ENCODE measurements at places on chromosomes 16 and 17.
A peak's percentile ranks its signal among the peaks of the same experiment; 100 is the strongest.

DNA sequence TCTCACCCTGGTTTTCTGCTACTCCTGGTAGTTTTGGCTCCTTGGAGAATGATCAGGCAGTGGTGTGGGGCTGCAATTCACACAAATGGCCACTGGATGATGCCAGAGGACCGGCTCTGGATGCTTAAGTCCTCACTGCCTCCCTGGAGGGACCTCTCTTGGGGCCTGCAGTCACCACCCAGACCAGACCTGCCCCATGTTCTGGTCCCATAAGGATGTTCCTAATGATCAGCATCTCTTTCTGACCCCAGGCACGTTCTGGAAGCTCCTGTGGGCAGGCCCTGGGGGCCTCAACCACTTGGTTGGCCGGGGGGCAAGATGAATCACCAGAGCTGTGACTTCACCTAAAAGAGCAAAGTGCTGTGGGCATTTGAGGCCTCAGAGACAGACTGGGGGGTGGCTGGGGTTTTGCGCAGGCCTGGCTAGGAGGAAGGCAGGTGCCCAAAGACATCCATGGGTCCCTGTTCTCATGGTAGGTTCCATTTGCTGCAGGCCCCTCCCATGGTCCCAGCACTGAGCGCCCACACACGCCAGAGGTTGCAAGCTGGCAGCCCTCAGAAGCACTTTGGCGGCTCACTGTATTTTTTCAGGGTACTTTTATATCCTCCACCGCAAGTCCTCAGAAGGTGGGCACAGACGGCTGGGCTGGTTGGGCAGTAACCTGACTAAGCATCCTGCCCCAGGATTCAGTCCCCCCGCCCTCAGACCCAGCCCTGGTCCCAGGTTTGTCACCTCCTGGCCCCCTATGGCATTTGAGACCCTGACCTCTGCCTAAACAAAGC lies 53.2 kb downstream of the NT5M start:
- DNase-seq: peak; percentile 71

DNA sequence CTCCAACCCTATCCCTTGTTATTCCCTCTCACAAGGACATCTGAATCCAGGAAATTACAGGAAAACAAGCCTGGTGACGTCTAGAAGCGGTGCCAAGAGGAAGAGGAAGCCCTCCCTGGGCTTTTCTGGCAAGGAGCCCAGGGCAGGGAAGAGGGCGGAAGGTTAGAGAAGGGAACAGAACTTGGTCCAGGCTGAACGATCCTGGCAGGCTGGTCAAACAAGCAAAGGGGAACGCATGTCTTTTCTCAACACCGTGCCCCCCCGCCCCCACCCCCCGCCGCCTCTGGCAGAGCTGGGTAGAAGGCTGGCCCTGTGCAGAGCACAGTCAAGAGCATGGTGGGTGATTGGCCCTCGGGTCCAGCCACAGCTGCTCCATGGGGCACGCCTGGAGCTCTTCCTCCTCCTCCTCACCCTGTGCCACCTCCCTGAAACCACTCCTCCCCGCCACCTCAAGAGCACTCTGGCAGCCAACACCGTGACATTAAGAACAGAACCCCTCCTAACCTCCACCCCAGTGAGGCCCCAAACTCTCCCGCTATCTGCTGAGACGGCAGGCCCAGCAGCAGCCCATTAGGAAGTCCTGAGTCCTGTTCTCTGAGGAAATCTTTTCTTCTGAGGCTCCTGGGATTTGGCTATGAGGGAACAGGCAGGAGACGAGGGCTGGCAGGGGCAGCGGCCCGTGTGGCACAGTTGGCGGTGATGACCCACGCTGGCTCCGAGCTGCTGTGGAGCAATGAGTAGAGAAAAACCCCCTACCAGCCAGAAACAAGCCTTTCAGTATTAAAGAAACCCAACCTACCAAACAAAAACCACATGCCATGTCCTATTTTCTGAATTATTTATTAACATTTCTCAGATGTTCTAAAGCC lies 7.3 kb downstream of the C16orf86 start:
- no peak for DNase-seq

GRCh38 chr17:16003841-16004240 lies 4.2 kb downstream of the TTC19 start:
- DNase-seq: no peak

DNA sequence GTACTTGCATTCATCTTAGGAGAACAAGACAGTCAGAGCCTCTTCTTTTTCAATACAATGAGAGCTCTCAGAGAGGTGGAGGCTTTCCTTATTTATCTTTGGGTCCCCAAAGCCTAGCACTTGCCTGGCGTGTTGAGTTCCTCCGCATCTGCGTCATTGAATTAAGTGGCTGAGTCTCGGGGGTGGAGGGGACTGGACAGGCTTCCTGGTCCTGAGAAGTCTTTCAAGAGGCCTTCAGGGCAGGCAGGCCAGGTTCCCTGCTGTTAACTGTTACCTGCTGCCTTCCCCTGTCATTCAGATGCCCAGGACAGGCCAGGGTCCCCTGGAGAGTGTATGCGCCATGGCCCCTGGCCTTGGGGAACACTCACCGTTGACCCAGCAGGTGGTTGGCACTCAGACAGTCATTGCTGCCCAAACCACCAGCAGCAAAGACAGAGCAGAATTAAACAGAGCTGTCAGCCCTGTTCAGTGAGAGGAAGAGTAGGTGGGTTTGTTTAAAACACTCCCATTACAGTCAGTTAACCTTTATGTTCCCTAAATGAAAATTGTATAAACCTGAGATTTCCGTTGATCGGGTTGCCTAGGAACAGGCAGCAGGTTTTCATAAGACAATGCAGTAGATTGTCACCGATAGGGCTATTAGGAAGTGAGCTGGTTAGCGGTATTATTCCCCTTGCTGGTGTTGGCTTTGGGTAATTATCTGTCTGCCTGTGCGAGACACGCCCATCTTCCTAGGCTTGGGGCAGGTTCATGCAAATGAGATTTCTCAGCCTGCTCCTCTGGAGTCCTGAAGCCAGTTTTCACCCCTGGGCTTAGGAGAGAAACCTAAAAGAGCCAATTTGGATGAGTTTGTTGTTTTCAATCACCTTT lies 132.7 kb downstream of the CCDC182 start:
- DNase-seq: peak; percentile 25

DNA sequence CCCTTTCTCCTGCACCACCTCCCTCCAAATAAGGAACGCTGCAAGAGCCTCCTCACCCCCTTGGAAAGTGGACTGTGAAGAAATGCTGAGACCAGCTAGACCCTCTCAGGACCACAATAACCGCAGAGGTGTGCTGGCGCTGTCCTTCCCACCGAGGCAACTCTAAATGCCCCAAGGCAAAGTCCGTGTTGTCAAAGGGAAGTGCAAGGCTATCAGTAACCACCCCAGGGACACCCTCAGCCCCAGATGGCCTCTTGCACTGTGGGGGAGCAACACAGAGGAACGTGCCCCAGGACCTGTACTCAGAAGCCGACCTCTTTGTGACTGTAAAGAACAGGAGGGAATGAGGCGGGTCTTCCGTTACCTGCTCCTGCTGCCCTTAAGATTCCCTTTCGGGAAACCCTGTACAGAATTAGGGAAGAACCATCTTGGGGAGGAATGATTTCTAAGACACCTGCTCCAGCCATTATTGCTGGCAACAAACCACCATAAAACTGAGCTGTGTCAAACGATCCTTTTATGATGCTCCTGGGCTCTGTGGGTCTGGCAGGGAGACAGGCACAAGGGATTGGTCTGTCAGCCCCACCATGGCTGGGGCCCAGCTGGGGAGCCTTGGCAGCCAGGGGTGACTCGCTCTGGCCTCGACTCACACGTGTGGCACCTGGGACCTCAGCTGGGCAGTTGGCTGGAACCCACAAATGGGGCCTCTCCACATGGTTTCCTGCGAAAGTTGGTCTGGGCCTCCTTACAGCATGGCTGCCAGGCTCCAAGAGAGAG lies 14.6 kb upstream of the MED9 start:
- DNase-seq: no peak

GRCh38 chr16:18003033-18003432 lies 333.5 kb downstream of the NPIPA8 start:
- DNase-seq: no peak

- no peak for DNase-seq
Measured at GRCh38 chr17:79305768-79306423, 231.3 kb downstream of the ENGASE start.

DNA sequence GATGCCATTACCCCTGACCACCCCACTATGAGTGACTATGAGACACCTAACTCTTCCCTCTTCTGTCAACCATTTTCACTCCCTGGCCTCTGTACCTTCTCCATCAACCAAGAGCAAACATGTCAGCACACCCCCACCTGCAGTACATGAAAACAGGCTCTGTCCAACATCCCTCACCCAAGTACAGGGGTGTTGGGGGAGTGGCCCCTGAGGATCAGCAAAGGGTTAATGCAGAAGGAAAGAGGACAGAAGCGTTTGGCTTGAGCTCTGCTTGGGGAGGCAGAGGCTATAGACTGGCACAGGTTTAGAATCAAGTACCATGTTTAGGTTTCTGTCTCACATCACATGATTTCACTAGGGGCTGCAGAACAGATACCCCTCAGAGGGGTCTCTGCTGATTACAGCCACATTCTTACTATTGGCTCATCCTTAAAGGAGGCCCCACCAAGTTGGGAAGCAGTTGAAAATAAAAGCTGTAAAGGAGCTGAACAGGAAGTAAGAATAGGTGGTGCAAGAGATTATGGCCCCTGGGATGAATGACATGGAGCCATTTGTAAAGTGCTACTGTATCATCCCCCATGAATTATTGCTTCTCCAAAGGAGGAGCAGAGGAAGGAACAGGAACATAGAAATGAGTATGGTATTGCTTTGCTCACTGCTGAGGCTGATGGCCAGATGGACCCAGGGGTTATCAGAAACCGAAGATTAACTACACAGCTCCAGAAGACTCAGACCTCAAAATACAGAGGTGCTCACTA lies 2.4 kb upstream of the PSMC3IP start:
- DNase-seq: no peak

GRCh38 chr17:45785480-45786193 lies 1.5 kb downstream of the CRHR1 start:
- no peak for DNase-seq

GRCh38 chr17:33145941-33146340 lies 147.2 kb downstream of the ASIC2 start:
- no peak for DNase-seq

DNA sequence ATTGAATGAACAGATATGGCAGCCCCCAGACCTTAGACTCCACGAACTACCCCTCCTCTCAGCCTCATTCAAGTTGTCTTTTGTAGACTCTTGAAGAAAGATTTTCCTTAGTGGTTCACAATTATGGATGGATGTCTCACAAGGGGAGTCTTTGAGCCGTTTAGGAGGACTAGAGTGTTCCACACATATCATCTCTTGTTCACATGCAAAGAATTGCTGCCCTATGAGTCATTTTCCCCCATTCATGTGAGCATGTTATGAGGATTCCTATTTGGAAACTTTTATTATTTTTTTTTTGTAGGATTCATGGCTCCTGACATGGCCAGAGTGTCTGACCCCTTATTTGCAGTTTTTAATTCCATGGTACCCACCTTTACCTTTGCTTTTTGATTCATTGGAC lies 237.1 kb downstream of the SHISA9 start:
- DNase-seq: no peak

- no peak for DNase-seq
Measured at GRCh38 chr16:64679976-64680690, 441.7 kb downstream of the CDH11 start.

GRCh38 chr17:18270046-18270931 lies 9.8 kb downstream of the MIEF2 start:
- DNase-seq: no peak

DNA sequence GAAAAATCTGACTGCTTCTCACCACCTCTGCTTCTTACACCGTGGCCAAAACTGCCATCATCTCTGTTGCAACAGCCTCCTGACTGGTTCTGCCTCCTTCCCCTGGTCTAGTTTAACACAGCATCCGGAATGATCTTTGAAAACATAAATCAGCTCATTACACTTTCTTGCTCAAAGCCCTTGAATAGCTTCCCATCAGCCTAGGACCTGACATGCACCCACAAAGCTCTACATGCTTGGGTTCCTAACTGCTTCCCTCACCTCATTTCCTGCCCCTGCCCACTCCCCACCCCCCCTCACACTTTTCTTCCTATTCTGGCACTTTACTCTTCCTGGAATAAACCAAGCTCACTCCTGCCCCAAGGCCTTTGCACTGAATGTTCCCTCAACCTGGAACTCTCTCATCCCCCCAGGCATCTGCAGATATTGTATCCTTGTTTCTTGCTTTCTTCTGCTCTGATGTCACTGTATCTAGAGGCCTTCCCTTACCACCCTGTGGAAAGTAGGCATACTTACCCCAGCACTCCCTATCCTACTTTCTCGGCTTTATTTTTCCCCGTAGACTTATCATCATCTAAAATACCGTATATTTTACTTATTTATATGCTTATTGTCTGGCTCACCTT lies 112.4 kb downstream of the FTO start:
- DNase-seq: no peak

DNA sequence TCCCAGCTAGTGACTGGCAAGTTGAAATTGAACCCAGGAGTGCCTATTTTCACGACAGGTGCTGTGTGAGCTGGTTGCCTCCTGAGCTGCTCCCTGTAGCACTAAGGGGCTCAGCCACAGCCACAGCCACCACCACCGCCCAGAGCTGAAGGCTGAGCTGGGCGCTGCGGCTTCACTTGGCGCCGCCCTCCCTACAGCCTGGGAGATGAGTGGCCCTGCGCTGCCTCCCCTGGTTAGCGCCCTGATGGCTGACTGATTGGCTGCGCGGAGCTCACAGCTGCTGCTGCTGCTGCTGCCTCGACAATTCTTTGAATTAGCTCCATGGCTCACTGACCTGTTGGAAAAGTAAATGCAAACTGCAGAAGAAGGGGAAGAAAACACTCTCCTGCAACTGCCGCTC lies 91.8 kb upstream of the TMEM132E start:
- no peak for DNase-seq

DNA sequence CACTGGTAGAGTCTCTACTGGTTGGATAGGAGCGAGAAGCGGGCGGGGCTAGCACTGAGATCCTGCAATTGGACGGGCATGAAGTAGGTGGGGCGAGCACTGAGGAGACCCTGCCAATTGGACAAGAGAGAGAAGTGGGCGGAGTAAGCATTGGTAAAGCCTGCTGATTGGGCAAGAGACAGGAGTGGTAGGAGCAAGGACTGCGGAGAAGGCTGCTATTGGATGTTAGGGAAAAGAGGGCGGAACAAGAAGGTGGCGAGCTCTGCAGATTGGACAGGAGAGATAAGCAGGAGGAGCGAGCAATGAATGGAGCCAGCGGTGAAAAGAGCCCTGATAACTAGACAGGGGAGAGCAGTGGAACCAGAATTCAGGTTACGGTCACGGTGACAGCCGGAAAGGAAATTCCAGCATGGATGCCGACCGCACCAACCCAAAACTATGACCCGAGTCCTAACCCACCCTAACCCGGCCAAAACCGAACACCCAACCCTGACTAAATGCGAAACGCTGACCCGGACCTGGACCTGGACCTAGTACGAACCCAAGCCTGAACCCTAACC lies 4.8 kb downstream of the SCGB1C2 start:
- no peak for DNase-seq

- no peak for DNase-seq
Measured at GRCh38 chr17:47684535-47685193, 9.3 kb upstream of the TBKBP1 start.

GRCh38 chr16:48231727-48232492 lies 12.2 kb upstream of the LONP2 start:
- no peak for DNase-seq

- no peak for DNase-seq
Measured at GRCh38 chr17:45296003-45296832, 20.6 kb downstream of the MAP3K14 start.
